ENCODE measurements at places on chromosomes 13 and 19.

- no peak for DNase-seq
These were observed 19.2 kb downstream of the DNM2 start for GRCh38 chr19:10736916-10737551.

GRCh38 chr13:110915874-110916206, 971 bp upstream of the ANKRD10 start:
- no peak for DNase-seq

DNA sequence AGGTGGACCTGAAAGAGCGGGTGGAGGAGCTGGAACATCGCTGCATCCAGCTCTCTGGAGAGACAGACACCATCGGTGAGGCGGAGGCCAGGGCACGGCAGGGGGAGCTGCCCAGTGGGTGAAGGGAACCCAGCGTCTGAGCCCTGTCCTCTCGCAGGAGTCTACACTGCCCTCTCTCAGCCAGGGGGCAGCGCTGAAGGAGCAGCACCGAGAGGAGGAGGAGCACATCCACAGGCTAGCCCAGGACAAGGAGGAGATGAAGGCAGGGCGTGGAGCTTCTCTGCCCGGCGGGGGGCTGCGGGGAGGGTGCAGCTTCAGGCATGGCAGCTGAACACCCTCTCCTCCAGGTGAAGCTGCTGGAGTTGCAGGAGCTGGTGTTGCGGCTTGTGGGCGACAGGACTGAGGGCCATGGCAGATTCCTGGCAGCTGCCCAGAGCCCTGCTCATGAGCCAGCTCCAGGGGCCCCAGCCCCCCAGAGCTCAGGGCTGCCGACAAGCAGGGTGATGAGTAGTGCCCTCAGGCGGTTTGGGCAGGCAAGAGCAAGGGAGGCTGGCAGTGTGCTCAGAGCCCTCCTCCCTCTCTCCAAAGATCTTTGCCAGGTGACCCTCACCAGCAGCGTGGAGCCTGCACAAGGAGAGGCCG, 31.4 kb upstream of the ZNF492 start:
- no peak for DNase-seq

DNA sequence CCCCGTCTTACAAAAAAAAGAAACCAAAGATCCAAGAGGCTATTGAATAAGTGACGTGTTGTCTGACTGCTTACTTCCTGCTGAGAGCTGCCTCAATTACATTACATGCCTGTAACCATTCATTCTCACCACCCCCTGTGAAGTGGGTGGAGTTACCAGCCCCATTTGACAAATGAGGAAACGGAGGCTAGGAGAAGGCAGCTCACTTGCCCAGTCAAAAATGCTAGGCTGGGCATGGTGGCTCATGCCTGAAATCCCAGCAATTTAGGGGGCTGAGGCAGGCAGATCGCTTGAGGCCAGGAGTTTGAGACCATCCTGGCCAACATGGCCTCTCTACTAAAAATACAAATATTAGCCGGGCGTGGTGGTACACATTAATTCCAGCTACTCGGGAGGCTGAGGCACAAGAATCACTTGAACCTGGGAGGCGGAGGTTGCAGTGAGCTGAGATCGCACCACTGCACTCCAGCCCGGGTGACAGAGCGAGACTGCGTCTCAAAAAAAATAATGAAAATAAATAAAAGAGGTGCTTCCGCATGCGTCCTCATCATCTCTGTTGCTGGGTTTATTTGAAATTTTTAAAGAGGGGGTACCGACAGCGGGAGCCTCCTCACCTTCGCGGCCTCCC, 499 bp downstream of the LSM7 start:
- peak; percentile 73 for DNase-seq

DNA sequence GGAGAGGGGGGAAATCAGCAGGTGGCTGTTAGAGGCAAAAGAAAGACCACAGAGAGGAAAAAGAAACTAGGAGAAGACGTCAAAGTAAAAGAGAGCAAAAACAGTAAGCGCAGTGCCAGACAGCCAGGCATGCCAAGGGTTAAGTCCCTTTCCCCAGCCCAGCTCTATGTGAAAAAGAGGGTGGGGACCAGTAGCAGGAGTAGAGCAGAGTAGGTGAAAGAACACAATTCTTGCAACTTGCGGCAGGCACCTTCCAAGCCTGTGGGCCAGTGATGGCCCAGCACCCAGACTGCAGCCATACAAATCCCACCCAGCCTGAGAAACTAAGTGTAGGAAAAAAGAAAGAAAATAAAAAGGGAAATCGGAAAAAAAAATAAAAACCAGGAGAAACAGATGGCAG, 64.2 kb upstream of the ZNF85 start:
- DNase-seq = no peak

GRCh38 chr19:28500296-28500695, 712.7 kb downstream of the UQCRFS1 start:
- no peak for DNase-seq

DNA sequence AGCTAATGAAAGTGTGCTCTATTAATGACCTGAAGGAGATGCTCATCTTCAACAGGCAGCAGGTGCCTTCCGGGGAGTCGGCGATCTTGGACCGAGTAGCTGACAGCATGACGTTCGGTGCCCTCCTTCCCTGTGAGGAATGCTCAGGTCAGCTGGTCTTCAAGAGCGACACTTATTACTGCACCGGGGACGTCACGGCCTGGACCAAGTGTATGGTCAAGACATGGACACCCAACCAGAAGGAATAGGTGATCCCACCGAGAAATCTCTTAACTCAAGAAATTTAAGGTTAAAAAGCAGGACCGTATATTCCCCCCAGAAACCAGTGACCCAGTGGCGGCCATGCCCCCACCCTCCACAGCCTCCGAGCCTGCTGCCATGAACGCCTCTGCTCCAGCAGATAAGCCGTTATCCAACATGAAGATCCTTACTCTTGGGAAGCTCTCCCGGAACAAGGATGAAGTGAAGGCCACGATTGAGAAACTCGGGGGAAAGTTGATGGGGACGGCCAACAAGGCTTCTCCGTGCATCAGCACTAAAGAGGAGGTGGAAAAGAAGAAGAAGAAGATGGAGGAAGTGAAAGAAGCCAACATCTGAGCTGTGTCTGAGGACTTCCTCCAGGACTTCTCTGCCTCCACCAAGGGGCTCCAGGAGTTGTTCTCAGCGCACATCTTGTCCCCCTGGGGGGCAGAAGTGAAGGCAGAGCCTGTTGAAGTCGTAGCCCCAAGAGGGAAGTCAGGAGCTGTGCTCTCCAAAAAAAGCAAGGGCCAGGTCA, 22.8 kb upstream of the ANKRD10 start:
- DNase-seq = no peak

- DNase-seq = no peak
These were observed 77.8 kb upstream of the RFC3 start for GRCh38 chr13:33740134-33740538.

DNA sequence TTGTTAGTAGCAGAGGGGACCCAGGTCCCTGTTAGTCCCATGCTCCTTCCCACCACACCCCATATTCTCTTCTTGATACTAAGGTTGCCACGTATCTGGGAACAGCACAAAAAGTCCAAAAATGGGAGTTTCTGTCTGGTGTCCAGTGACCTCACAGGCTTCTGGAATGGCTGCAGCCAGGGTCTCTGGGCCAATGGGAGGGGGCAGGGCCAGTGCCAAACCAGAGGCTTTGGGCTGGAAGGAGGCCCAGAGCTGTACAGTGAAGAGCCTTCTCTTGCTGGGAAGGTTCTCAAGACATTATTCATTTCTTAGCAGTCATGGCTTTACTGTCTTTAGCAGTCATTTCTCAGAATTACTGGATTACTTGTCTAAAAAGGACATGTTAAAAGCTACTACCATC, 119.2 kb downstream of the FRY start:
- no peak for DNase-seq

- DNase-seq = no peak
These were observed 38.0 kb downstream of the TPT1 start for GRCh38 chr13:45303026-45303425.

DNA sequence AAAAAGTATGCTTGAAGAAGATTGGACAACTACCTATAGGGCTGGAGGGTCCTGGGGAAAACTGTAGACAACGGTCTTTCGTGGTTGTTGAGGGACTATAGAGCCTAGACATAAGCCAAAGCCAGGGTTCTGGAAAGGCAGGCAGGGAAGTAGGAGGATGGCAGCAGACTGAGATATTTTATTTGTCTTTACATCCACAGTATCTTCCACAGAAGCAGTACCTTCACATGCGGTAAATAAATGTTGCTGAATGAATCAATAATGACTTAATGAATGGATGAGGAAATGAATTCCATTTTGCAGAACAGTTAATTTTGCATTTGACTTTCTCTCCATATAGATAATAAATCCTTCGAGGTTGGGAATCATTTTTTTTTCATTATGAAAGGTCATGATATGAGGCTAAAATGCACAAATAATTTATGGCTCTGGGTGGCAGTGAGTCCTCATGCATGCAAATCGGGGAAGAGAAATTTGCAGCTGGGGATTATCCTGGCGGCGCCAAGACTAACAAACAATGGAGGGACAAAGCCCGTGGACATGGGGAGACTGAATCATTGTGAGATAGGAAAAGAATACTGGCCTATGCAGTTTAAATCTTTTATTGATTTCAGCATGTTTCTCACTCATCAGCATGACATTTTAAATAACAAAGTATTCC, 102.0 kb downstream of the ERCC5 start:
- DNase-seq = no peak

DNA sequence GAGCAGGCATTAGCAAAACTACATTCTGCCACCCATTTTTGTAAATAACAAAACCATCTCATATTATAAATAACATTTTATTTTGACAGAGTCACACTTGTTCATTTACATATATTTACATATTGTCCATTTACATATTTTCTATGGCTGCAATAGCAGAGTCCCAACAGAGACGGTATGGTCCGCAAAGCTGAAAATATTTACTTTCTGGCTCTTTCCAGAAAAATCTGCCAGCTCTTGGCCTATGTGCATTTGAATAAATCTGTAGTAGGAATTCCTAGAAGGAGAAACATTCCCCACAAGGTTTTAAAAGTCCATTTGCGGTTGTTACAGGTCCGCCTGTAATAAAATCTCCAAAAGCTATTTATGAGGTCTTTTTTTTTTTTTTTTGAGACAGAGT, 5.7 kb upstream of the TSPAN16 start:
- DNase-seq = no peak

GRCh38 chr19:19297759-19298158, 22.6 kb downstream of the SUGP1 start:
- no peak for DNase-seq

GRCh38 chr19:52291781-52292180, 5.2 kb upstream of the ZNF480 start:
- no peak for DNase-seq

- DNase-seq = no peak
These were observed 7.5 kb downstream of the SNRPA start for GRCh38 chr19:40758491-40758890.

DNA sequence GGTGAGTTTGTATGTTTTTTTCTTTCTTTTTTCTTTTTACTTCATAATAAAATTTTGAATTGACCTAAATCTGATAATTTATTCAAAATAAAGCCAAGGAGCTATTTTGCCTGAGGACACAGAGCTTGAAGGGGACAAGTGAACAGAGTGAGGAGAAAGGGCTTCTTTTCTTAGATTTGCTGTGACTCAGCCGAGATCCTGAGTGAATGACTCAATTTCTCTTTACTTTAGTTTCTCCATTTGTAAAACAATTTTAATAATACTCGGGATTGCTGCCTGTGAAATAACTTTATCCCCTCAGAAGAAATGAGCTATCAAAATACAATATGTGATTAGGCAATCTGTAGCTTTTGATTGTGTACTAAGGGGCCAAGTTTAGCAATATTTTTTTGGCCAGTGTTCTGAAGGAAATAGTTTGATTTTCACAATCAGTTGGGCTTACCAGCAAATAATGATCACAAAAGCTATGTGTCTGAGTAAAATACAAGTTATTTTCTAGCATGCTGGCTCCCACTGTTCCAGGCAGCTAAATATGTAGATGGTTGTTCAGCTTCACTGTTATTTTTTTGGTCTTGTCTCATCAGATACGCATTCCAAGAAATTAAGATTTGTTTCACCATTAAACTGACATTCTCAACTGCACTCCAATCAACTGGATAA, 437.5 kb downstream of the FGF9 start:
- peak; percentile 16 for DNase-seq

DNA sequence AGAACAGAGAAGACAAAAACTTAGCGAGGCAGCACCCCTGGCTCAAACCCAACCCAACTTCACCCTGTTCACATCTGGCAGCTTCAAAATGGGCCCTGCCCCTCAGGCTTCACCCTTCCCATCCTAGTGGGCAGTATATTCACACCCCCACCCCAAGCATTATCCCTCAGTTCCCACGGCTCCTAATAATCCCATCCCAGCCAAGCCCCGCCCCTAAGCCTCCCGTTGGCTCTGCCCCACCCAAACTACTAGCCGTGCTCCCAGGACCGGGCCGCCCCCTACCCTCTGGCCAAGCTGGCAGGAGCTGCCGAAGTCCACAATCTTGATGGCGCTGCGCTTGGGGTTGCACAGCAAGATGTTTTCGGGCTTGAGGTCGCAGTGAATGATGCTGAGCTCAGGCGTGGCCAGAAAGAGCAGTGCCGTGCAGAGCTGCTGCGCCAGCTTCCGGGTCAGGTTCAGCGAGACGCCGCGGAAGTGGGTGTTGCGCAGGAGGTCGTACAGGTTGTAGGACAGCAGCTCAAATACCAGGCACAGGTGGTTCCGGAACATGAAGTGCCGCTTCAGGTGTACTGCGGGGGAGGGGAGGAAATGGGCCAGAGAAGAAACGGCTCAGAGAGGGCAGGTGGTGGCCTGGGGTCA, 5.8 kb downstream of the DYRK1B start:
- peak; percentile 38 for DNase-seq

GRCh38 chr13:30905932-30906383, at the start of gene MEDAG:
TSS of gene MEDAG (plus strand) at chr13:30906271. CDS start at chr13:30906516, 245 bp downstream.
- no peak for DNase-seq

All from CD4-positive, alpha-beta T cell treated with Interleukin-2 at 100 ng/mL for 4 hours (primary cell).